Activated T-cell treated with anti-CD3 and anti-CD28 coated beads for 48 hours (primary cell): ENCODE measurements at places on chromosomes 2 and 18.

DNA sequence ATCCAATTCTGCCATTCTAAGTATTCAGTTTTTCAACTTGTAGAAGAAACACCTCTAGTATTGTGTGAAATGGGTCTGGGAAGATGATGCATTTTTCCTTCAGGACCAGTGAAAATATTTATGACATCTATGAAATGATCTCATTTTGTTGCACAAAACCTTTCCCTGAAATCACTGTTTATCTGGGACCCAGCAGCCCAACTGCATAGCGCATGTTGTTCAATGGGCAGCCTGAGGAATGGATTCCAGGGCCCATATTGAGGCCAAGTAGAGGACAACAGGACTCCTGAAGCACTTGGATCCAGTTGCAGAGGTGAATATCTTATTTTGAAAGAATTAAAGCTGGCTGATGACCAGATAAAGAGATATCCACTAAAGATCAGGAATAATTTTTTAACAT is 7.3 kb downstream of the RBMS1 start:
- no peak for DNase-seq

GRCh38 chr2:10254373-10255188 is 48.1 kb upstream of the HPCAL1 start:
- DNase-seq, result no peak

DNA sequence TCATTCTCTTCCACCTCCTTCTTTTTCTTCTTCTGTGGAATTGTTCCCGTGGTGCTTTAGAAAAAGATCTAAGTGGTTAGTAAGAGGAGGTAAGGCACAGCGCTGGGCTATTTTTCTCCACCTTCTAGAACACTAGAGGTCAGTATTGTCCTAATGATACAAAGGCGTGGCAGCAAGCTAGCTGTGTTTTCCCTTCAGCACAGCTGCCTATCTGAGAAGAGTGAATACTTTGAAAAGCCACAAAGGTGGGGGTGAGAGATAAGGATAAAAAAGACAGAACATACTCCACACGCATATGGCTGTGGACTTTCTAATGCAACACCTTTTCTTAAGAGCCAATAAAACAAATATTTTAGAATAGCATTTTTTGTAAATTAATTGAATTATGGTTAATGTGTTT is 2.1 kb downstream of the CNTNAP5 start:
- no peak for DNase-seq

DNA sequence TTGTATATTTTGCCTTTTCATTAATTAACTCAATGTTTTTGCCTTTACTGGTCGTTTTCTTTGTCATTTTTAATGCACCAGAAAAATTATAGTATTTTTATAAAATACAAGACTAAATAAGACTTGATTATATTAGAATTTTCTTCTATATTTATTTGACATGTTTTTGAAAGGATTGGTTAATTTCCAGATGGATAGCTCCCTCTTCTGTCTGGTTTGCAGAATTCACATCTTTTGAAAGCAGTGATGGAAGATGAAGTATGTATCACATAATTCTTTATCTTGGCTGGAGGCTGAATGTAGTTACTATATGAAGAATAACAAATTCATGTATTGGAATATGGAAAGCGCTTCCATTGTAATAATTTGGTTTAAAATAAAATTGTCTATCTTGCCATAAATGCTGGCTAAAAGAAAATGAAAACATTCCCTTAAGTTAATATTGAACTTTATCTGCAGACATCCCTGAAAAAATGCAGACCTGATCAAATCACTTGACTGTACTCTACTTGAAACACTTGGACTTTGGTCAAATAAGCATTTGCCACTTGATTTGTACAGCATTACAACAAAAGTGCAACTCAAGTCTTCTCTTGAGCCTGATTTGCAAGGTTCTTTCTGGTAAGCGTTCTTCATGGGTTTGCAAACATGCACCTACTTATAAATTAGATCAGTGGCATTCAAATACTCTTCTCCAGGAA is 86.3 kb upstream of the EFEMP1 start:
- DNase-seq, result no peak

DNA sequence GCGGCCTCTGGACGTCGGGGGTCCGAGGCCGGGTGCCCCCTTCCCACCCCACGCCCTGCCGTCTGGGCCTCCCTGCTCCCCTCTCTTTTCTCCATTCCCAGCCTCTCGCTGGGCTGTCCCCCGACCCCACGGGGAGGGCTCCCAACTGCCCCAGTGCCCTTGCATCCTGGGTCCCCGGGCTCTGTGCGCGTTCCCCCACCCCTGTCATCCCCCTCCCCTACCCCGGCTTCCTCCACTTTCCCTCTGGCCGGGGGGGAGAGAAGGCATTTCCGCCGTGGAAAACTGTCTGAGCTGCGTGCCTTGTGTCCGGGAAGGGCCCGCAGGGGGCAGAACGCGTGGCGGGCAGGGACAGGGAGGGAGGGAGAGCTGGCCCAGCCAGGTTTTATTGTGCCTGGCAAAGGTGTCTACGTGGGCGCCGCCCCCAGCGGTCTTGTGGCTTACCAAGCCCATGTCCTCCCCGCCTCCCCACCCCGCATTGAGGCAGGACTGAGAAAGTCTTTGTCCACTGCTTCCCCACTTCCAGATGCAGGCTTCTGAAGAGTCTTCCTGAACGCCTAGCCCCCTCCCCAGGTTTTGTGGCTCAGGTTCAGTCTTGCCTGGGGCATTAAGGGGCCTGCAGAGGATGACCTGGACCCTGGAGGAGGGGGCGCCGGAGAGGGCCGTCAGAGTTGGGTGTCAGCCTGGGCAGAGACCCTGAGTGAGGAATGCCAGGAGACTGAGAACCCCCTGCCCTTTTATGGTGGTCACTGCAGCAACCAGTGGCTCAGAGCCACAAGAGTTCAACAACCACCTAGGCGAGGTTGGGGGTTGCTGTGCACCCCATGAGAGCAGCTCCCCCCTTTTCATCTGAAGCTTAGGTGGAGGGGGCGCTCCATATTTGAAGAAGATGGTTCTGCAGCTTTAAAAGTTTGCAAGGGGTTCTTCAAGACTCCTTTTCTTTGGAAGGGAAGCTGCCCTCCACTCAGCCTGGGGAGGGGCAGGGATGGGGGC is 1.3 kb downstream of the ITM2C start:
- DNase-seq, result no peak

- DNase-seq, result peak; percentile 7
Measured at GRCh38 chr2:65228263-65228750, 676 bp downstream of the ACTR2 start.

DNA sequence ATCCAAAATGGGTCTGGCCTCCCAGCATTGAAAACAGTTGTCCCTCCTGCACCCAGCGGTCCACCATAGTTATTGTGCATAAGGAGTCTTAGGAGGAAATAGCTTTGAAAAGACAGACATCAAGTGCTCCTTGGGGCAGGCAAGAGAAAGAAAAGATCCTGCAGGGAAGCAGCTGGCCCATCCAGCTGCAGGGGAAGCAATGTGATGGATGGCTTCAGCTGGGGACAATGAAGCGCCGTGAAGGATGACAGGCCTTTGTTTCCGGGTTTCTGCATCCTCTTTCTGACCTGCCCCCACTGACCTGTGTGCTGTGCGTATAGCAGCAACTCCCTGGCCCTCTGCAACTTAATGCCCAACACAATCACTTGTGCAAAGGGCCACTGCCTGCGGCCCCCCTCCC is 142.9 kb upstream of the NCKAP5 start:
- DNase-seq, result no peak

GRCh38 chr2:201542291-201542690 is 90.8 kb downstream of the STRADB start:
- DNase-seq, result no peak

- no peak for DNase-seq
Measured at GRCh38 chr2:73700131-73700611, 37.0 kb downstream of the TPRKB start.

- no peak for DNase-seq
Measured at GRCh38 chr2:66688951-66689350, 254.0 kb downstream of the MEIS1 start.

DNA sequence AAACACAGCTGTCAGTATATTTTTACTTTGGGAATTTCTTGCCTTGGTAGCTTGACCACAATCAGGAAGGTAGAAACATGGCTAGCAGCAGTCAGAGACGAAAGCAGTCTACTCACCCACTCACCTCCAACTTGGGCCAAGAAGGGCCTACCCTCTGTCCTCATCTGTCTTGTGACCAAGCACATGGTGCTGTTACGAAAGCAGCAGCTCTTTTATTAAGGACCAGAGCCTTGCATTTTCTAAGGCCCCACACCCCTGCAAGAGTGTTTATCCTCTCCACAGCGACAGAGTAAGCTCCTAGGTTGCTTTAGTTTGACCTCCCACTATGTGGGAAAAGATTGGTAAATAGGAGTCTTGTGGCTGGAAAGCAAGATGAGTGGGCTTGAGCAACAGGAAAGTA is 31.3 kb upstream of the MSTN start:
- no peak for DNase-seq

- DNase-seq, result no peak
Measured at GRCh38 chr2:204264085-204264553, 281.2 kb upstream of the PARD3B start.

DNA sequence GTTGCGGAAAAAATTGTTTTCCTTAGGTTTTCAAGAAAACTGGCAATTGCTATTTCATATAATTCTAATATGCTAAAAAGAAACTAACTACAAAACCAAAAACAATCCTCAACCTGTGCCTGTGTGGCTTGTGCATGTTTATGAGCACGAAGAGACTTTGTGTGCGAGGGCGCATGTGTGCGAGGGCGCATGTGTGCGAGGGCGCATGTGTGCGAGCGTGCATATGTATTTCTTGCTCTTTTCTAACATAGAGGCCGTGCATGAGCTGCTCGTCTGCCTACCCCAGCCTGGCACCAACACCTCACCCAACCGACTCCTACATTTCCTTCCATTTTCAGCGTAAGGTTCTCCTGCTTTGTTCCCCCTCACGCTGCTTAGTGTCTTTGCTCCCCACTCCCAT is 211.6 kb downstream of the DOK6 start:
- no peak for DNase-seq

- DNase-seq, result no peak
Measured at GRCh38 chr2:41927581-41928264, 120.1 kb upstream of the PKDCC start.

DNA sequence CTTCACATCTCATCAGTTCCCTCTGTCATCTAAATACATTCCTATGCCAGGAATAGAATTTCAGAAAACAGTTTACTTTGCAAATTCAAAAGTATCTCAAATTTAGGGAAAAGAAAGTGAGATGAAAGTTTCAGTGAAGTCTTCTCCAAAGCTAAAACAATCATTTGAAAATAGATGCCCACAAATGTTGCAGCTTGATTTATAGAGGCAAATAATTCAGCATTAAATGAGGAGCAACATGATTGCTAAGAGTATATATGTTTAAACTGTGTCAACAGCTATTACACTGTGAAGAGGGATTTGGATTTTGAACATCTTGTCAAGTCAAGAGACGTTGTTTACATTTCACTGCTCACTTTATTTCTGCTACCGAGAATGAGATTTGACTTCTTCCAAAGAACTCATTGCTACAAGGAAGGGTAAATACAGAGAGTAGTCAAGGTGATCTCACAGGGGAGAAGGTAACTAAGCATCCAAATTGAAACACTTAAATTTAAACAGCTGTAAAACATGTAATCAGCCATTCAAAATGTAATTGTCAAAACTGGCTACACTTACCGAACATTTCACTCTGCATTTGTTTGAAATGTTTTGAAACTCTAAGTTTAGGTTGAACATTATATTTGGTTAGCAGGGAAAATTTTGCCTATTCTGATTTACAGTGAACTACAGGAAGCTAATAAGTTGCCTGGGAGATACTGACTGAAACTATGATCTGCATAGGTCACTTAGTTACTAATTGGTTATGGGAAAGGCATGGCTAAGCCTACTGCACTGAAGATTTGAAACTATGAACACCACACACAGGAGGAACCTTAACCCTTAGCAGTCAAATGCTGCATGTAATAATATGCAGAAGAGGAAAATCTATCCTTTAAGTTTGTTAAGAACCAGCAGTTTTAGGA is 33.2 kb upstream of the GALNT3 start:
- no peak for DNase-seq

GRCh38 chr2:39568561-39569006 is 97.1 kb upstream of the TMEM178A start:
- no peak for DNase-seq

DNA sequence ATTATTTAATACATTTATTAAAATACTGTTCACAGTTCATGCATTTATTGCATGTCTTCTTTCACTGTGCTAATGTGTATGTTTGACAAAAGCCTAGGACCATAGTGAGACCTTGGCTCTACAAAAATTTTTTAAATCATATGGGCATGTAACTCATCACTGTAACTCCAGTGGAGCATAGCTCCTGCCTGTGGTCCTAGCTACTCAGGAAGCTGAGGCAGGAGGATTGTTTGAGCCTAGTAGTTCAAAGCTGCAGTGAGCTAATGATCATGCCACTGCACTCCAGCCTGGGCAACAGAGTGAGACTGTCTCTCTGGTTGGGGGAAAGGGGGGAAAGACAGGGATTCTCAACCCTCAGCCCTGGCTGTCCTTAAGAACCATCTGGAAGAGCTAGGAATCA is 137.8 kb downstream of the PRKCE start:
- no peak for DNase-seq

DNA sequence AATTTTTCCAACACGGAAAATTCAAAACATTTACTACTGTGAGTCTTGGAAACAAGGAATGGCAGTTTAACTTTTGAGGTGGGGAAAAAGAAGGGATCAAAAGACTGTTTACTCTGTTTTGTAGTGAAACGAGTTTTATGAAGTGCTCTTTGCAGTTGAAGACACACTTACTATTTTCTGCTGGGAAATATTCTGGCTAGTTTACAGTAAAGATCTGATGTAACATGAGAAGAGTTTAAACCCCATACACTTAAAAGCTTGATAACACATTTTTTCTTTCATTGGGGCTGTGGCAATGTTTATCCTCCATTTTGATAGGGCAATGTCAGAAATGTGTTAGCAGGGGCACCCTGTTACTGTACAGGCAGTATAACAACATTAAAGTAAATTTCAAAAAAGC is 124.9 kb upstream of the SMAD7 start:
- DNase-seq, result no peak

DNA sequence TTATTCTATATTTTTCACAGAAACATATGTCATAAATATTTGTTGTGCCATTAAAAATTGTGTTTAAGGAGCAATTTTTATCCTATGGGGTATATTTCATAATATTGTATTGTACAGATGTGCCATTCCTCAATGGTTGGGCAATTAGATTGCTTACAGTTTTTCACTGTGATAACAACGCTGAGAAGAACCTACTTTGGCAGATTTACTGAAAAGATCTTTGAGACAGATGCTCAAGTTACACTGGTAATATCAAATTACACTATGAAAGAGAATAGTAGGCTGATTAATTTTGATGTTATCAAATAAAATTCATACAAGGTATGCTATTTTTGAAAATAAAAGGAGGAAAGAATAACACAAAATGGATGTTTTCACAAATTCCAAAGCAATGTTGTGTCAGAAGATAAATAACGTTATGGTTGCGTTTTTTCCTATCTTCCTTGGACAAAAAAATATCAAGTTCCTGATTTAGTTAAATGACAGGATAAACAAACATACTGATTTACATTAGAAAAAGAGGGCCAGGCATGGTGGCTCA is 335.1 kb upstream of the ZNF521 start:
- DNase-seq, result no peak

GRCh38 chr2:118061135-118061955 is 26.9 kb upstream of the INSIG2 start:
- DNase-seq, result no peak
